ENCODE measurements at places on chromosomes 13 and 19. TPM values are rescaled to one million over a fixed set of nuclear protein-coding genes. Genes with fewer than 3 reads are reported as not detected.

GRCh38 chr19:19145684-19146608 lies 7.7 kb upstream of the TMEM161A start:
- DNase-seq, result peak; percentile 92

DNA sequence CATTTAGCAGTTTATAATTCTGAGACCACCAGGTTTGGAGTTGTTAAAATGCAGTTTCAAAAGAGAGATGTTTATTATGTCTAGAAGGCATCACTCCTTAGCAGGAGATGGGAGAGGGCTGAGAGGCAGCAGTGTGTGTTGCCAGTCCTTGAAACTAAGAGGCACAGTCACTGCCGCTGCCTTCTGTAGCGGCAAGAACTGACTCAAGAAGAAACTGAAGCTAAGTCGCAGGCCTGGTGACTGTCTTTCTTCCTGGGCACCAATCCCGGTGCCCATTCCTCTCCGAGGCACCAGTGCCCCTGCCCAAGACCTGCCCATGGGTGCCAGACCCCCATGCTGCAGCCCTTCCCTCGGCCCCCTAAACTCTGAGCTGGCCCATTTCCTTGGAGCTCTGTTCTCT lies 20.1 kb downstream of the N4BP2L1 start:
- DNase-seq, result peak; percentile 20

DNA sequence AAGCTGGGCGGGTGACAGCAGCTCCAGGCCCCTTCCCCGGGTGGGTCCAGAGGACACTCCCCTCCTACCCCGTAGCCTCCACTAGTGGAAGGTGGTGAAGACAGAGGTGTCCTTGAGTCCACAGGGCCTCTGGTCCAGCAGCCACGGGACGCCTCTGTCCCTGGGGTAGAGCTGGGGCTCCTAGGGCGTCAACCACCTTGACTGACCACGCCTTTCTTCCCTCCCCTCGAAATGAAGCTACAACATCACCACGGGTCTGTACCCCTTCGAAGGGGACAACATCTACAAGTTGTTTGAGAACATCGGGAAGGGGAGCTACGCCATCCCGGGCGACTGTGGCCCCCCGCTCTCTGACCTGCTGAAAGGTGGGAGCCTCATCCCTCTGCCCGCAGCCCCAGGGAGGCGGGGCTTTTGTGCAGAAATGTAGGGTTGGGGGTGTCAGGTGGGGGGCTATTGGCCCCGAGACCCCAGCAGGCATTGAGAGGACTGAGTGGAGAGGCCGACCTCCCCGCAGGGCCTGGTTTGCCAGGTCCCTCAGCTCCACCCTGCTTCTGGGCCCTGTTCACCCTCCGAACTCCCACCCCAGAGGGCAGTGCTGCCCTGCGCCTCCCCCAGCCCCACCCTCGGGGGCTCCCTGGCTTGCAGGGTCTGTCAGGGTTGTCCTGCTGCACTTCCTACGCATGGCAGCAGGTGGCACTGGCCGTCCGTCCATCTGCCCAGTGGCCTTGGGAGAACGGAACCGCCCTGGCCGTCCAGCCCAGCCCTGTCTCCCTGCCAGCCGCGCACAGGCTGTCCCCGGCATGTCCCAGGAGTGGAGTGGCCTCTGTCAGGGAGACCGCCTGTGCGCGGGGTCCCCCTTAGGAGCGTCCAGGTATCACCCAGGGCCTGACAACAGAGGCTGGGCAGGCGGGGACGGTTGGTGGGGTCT lies 15.7 kb downstream of the STK11 start:
- DNase-seq, result no peak

DNA sequence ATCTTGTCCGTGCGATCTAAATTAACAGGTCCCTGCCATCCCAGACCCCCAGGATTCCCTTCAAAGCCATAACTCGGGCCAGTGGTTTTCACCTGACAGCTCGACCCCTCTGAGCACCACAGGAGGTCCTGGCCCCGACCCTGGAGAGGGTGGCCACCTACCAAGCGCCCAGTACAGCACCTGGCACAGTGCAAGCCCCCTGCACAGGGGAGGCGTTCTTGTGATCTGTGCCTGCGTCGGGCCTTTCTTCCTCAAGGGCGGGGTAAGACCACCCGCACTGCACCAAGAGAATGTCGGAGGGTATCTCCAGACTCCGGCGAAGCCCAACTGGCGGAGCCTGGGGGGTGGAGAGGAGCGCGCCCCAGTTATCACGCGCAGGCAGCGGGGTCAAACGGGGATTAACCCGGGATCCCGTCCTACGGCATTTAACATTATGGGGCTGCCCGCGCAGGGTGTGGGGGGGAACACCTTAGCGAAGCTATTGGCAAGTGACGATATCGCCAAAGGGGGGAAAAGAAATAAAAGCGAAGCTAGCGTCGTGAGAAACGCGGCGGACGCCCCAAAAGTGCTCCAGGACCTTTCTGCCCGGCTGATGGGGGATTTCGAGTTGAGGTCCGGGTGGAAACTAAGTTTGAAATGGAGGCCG lies 1.3 kb upstream of the HNRNPL start:
- peak; percentile 67 for DNase-seq

- DNase-seq, result no peak
These were observed 41.0 kb downstream of the RASL11A start for GRCh38 chr13:27311518-27312210.

GRCh38 chr19:7739801-7740681 lies 7.3 kb downstream of the CD209 start:
- DNase-seq, result no peak

- DNase-seq, result peak; percentile 25
These were observed 80.5 kb downstream of the COL4A2 start for GRCh38 chr13:110387451-110388107.

GRCh38 chr19:35357867-35358573 lies at the start of gene FFAR3:
FFAR3 (plus strand) TSS chr19:35358460; CDS start chr19:35358891, 431 bp downstream.
- peak; percentile 32 for DNase-seq

- DNase-seq, result no peak
These were observed 300.7 kb downstream of the DCT start for GRCh38 chr13:94178625-94179244.

GRCh38 chr13:25213715-25214114 lies 41.6 kb upstream of the AMER2 start:
- no peak for DNase-seq

DNA sequence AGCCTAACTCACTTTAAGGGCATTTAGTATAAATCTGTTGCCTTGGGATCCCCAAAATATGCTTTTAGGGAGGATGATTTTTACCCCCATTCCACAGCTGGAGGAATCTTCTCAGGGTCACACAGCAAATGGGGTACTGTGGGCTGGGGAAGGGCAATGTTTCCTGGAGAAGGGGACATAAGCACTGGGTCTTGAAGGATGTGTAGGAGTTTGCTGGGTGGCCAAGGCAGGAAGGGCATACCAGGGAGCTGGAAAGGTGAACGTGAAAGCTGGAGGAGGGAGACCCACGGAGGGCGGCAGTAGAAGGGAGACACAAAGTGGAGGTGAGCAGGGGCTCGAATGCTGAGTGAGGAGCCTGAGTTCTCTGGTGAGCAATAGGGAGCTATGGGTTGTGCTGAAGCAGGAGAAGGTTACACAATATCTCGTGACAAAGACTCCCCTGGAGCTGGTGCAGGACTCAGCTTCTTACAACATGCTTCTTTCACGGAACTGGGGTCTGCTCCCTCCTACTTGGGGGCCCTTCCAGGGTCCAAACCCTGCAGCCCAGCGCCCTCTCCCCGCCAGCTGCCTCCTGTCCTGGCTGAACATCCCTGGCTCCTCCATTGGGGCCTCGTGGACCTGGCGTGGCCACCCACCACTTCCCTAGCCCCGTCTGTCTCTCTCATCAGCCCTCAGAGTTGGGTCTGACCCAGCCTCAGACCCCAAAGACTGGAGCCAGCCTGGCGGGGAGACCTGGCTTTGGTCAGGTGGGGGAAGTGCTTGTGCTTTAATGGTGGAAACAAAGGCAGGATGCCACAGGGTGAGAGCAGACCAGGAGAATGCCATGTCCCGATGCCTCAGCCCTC lies 11.1 kb downstream of the CILP2 start:
- DNase-seq, result no peak

DNA sequence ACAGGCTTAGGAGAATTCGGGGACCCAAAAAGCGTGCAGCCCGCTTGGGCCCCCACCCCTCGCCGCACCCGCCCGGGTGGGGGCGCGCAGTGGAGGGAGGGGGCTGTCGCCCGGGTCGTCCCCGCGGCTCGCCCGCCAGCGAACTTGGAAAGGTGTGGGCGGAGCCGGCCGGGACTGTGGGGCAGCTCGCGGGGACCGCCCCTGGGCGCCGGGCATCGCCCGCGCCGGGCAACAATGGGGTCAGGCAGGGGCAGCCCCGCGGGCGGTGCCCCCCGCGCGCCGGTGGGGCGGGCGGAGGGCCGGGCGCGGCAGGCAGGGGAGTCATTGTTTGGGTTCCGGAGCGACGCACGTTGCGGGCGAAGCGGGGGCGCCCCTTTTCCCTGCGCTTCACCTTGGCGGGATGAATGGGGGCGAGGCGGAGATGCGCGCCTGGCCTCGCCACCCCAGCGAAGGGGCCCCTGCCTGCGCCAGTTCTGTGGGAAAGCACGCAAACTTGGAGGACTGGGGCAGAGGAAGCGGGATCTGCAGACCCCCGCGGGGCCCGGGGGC lies 647 bp upstream of the KLF12 start:
- peak; percentile 85 for DNase-seq

DNA sequence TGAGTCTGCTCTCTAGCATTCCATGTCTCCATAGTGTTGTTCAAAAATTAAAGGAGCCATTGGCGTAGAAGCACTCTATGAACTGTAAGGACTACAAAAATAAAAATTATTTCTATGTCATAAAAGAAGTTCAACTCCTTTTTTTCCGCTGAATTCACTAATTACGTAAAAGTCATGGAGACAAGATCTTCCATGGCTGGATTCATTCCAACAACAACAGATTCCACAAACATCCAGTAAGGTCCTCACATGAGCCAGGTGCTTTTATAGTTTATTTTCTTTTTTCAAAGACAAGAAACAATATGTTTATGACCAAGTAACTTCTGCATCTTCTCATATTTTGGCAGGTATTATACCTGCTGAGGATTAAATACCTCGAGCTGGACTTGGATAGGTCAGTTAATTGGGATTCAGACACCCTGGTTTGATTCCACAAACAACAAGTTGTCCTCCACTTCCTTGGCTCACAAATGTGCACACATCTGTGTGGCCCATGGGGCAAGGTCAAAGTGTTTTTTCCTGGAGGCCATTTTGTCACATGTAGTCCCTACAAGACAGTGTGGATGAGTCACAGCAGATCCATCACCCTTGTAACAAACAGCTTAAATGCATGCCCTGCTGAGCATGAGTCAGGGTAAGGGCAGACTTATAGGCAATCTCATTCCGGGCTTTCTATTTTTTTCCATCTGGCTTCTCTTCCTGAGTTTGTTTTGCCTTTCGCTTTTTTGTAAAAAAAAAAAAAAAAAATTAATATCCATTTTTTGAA lies 475.6 kb downstream of the COG6 start:
- peak; percentile 31 for DNase-seq

Gene IZUMO4
- total RNA-seq, result 23.0 TPM

Gene CRLF1
- not detected for total RNA-seq

Gene WTIP
- 0.54 TPM for total RNA-seq

Gene SLAIN1
- total RNA-seq, result 32.0 TPM

Gene SIGLEC10
- total RNA-seq, result not detected

Gene ZNF66
- 8.9 TPM for total RNA-seq

Gene NKG7
- 258 TPM for total RNA-seq

Gene CEACAM5
- not detected for total RNA-seq

Gene ZNF563
- 7.1 TPM for total RNA-seq

Gene RASGRP4
- 1.8 TPM for total RNA-seq
